ENCODE measurements at places on chromosomes 4 and X.

DNA sequence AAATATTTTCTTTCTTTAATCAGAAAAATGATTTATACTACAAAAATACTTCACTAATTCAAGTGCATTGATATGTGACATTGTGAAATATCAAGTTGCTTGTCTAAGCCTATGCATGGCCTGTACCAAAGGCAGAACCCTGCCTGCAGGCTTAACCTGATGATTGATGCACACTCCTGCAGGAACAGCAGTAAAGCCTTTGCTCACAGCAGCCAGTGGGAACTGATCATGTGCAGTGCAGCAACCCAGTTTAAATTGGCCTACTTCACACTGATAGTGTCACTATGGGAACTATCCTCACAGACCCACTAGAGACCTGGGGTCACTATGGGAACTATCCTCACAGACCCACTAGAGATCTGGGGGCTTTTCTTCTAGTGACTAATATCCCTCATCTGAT, 603.8 kb downstream of the RAPGEF2 start:
- no peak for DNase-seq

DNA sequence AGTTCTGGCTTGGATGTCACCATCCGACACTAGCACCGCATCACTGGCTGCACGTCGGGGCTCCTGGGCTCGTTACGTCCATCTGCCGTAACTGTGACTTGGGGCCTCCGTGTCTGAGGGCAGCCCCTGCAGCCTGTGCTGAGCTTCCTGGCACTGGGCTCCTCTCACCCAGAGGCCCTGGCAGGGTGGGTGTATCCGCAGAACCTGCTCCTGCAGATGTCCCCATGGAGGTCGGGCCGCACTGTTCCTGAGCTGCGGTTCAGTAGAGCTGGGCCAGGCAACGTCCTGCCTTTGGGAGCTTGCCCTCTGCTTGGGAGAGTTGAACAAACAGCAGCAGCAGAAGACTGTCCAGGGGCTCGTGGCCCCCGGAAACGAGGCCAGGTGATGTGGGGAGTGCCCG, 71.4 kb downstream of the RGS12 start:
- DNase-seq, result no peak

DNA sequence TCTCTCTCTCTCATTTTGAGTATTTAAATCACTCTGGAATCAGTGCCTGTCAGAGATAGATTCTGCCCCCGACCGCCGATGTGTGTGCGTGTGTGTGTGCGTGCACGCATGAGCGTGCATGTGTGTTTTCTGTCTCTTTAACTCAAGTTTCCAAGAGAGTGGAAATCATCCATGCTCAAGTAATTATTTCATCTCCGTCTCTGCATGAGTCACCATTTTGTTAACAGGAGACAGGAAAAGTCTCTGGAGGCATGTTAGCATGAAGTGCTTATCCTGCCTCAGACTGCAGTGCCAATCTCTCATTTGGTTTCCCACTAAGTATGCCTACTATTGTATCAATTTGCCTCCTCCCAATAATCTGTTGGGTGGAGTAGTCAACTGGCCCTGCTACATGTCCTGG, 182.9 kb upstream of the NHS start:
- no peak for DNase-seq

- no peak for DNase-seq
Observed at GRCh38 chrX:40933132-40933705, 152.0 kb upstream of the USP9X start.

DNA sequence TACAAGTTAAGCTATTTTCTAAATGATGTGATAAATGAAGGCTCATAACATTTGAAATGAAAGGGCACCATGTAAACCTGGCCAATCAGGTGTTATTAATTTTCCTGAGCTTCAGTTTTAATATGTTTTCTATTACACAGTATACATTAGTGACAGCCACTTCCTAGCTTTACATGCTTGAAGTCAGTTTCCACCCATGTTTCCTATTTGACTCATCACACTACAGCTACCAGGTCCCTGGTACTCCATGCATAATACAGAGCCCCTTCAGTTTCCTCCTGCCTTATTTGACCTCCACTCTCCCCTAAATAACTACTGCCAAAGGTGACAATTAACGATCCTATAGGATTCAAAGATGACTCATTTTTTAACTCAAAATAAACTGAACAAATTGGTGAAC, 18.3 kb downstream of the ZNF518B start:
- DNase-seq, result no peak
